NCI-H1417 treated with DMSO at 0.1 percent for 48 hours (cell line): ENCODE measurements at places on chromosomes 6 and 20.

DNA sequence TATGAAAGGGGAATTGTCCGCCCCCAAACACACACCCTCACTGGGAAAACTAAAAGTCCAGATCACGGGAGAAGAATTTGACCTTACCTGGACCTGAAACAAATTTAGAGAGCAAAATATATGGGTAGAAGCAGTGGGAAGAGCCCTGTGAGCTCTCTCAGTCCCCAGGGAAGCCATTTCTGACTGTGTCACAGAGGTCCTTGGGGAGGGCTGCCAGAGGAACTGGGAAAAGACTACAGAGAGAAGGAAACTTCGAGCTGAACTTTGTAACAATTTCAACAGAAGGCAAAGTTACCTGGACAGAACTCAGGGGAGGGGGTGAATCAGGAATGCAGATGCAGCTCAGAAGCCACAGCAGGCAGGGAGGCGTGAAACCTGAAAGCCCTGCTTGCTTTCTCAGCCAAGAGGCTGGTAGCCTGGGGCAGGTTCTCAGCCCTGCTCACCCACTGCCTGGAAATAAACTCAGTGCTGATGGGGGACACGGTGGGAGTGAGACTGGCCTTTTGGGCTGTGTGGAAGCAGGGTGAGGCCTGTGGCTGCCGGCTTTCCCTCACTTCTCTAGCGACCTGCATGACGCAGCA is 163.8 kb downstream of the TMEM200A start:
- no peak for DNase-seq

- DNase-seq = no peak
Observed at GRCh38 chr6:153000243-153000642, 2.3 kb downstream of the MTRF1L start.

DNA sequence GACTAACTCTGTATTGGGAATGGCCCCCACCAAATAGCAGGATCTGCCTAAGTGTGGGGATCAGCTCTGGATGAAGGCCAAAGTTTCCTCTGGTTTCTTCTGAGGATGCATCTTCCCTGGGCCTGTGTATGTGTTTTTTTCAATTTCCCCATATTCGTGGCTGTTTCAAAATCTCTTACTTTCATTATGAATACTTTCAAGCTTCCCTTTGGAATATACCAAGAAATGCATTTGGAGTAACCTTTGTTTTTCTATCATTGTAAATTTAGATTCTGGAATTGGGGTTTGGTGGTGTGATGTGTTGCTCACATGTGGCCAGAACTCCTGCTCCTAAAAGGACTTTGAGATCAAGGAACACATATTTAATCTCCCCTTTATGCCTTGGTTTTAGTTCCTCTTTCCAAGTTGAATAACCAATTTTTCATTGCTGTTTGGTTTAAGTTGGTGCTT is 8.4 kb downstream of the ENTPD6 start:
- no peak for DNase-seq

DNA sequence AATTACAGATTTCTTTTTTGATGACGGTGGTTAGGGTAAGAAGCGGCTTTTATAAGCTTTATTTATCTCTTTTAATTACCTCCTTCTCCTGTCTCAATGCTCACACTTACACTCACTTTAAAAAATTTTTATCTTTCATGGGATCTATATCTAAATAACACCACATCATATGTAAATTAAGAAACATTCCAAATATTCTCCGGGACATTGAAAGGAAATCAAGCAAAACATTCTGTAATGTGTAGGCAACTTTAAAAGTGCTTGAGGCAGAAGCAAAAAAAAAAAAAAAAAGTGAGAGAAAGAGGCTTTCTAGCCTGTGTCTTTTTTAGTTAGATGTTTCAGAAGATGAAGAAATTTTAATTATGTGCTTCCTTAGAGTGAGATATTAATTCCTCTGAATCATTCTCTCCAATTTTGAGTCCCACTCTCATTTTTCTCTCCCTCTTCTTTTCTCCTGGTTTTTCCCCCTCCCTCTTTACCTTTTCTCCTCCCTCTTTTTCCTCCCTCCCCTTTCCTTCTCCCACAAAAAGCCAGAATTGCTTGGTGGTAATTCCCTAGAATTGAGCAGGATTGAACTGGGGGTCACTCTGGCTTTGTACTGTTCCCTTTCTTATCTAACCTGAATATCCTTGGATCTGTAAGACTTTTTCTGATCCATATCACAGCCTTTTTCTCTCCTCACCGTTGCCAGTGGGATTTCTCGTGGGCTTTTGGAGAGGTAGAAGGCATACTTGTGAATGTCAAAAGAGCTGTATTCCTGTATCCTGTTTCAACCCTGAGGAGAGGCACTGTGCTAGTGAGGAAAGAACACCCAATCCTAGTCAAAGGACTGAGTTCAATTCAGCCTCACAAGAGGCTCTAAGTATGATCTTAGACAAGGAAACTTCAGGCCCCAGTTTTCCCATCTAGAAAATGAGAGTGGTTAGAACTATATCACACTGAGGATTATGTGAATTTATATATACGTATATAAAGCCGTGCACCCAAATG is 30.4 kb downstream of the KCNQ5 start:
- DNase-seq = no peak

DNA sequence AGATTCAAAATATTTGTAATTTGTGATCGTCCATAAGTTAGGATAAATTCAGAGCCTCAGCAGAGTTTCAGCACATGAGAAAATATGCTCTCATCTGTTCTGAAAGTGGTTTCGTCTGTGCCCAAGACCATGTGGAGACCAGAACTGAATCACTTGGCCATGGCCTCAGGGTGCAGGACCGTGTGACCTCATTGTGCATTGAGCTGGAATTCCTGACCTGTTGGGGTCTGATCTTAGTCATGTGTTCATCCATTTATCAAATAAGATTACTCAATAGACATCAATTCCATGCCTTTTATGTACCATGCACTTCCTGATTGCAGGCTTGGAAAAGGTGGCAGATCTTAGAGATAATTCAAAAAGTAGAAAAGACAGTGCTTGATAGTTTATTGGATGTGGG is 680.5 kb downstream of the QKI start:
- DNase-seq = no peak

- DNase-seq = no peak
Observed at GRCh38 chr6:117602899-117603588, 733 bp upstream of the GOPC start.

- DNase-seq = no peak
Observed at GRCh38 chr6:94636780-94637385, 940.5 kb upstream of the MANEA start.

GRCh38 chr6:144066741-144067484 is 28.5 kb downstream of the SF3B5 start:
- no peak for DNase-seq

- DNase-seq = no peak
Observed at GRCh38 chr6:159351707-159352106, 182.5 kb downstream of the FNDC1 start.

- no peak for DNase-seq
Observed at GRCh38 chr6:68094070-68094469, 541.0 kb upstream of the ADGRB3 start.

- peak; percentile 47 for DNase-seq
Observed at GRCh38 chr6:32984622-32985389, 16.4 kb downstream of the BRD2 start.

- DNase-seq = no peak
Observed at GRCh38 chr6:35046103-35046502, 95.0 kb downstream of the TCP11 start.
